ENCODE measurements at places on chromosomes 2 and 18.

GRCh38 chr2:47907039-47907781 lies 912 bp upstream of the FBXO11 start:
- DNase-seq = peak; percentile 39

DNA sequence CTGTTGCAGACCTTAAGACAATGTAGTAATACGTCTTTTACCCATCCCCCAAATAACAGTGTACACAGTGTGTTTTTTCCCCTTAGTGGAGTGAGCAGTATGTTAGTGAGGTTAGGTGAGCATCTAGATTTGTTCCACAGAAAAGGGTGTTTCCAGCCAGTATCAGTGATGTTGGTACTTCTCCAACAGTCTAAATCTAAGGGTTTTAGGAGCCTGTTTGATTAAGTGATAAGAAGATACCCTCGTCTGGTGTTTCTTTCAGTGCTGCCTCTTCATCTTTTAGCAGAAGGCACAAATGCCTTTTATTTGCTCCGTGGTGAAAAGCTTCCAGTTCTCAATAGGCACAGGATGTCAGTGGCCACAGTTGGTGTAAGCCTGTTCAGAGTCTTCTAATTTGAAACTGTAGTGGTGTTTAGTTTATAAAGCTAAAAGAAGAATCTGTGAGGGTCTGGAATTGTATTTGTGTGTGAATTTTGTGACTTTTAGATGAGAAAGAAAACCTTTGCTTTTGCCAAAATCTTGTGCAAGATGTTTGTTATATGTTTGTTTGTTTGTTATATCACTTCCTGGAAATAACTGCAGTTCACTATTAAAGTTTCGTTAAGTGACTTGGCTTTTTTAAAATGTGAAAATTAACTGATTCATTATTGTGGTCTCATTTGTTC lies 71.2 kb downstream of the MAP4K4 start:
- DNase-seq = no peak

DNA sequence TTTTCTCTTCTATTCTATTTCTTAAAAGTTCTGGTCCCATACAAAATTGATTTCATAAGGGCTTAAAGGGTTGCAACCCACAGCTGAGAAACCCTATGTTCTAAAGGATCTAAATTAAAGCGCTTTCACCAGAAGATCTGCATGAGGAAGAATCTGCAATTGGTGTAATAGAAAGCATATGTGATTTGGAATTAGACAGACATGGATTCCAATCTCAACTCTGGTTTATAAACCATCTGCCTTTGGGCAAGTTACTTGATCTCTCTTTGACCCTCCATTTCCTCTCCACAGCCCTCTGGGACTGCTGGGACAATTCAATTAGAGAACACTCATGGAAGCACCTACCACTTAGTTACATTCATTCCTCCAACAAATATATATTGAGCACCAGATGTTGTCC lies 178.7 kb downstream of the ANTXR1 start:
- DNase-seq = no peak

GRCh38 chr18:29154758-29155725 lies 978.1 kb upstream of the CDH2 start:
- no peak for DNase-seq

GRCh38 chr2:224816816-224817215 lies 100.7 kb upstream of the CCDC195 start:
- DNase-seq = no peak

DNA sequence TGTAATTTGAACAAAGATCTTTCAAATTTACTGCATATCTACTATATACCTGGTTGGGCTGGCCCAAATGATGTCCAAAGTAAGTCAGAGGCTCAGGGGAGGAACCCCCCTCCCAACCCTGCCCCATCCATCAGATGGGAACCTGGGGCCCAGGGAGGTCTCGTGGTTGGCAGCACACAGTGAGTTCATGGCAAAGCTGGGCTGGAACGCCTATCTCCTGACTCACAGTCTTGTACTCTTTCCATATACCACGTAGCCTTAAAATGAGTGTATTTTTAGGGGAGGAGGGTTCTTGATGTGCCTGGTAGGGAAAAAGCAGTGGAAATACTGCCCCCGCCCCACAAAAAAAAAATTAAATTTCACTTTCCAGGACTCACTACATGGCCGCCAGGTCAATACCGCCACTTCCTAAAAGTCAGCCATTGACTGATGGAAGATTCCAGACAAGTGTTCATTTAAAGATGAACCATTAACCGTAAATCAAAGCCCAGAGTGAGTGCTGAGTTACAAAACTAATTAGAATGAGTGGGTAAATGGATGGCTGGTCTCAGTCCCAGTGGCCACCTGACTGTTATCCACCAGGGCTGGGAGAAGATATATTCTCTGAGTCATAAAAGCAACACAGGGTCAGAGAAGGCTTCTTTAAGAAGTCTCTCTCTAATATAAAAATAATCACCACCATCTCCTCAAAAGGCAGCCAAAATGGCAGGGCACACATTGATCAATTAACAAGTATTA lies 80.5 kb downstream of the ZBTB7C start:
- no peak for DNase-seq

DNA sequence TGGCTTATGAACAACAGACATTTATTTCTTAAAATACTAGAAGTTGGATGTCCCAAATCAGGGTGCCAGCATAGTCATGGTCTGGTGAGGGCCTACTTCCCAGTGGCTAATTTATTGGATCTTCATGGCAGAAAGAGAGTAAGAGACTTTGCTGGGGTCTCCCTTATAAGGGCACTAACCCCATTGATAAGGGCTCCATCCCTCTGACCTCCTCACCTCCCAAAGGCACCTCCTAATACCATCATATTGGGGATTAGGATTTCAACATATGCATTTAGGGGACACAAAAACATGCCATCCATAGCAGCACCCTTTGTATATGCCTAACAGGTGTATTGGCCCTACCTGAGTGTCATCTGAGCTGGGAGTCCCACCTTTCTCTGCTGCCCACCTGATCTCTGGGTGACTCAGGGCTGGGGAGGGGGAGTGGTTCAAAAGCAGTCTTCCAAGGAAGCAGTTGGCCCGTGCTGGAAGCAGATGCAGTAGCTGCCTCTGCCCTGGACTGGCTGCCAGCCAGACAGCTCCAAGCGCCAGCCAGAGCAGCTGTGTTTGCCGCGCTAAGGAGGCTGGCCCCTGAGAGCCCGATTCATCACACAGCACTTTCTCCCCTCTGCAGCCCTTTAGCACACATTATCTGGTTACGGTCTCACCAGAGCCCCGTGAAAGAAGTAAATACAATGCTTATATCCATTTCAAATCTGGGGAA lies 84.6 kb downstream of the SMAD7 start:
- DNase-seq = no peak

- no peak for DNase-seq
Observed at GRCh38 chr2:132617989-132618388, 52.0 kb downstream of the LYPD1 start.

- no peak for DNase-seq
Observed at GRCh38 chr2:158822193-158822592, 27.1 kb downstream of the DAPL1 start.

DNA sequence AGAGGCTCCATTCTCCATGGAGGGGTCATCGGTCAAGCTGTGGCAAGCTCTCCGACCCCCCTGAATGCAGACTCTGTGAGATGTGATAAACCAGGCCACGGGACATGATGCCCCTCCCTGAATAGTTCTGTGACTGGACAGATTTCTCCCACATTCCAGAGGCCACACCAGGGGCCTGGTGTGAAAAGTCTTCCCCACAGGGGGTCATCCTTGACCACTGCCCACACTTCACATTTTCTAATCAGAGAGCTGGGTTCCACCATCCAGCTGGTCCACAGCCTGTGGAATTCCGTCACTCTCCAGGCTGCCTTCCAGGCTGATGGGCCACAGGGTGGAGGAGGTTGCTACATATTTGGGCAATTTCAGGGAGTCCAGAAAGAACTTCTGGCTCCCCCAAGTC lies 51.3 kb upstream of the CYRIA start:
- DNase-seq = no peak

- DNase-seq = no peak
Observed at GRCh38 chr2:151716721-151717120, 17.6 kb downstream of the NEB start.

GRCh38 chr2:46812361-46813019 lies 103.1 kb downstream of the MCFD2 start:
- no peak for DNase-seq

Data from activated CD4-positive, alpha-beta T cell treated with anti-CD3 and anti-CD28 coated beads for 4 hours (primary cell).